Cortex of kidney (tissue), 1 donor: ENCODE measurements at places on chromosomes 11 and 22.

GRCh38 chr11:64001484-64002420 lies 15.5 kb downstream of the OTUB1 start:
- no peak for DNase-seq

DNA sequence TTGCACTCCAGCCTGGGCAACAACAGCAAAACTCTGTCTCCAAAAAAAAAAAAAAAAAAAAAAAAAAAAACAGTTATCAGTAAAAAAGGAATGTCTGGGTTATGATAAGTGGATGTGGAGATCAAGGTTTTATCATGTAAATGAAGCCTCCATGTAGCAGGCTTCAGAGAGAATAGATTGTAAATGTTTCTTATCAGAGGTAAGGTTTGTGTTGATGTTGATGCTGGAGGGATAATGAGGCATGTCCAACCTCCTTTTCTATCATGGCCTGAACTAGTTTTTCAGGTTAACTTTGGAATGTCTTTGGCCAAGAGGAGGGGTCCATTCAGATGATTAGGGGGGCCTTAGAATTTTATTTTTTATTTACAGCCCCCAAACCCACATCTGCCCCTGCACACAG lies 35.4 kb upstream of the TREH start:
- DNase-seq, result no peak

DNA sequence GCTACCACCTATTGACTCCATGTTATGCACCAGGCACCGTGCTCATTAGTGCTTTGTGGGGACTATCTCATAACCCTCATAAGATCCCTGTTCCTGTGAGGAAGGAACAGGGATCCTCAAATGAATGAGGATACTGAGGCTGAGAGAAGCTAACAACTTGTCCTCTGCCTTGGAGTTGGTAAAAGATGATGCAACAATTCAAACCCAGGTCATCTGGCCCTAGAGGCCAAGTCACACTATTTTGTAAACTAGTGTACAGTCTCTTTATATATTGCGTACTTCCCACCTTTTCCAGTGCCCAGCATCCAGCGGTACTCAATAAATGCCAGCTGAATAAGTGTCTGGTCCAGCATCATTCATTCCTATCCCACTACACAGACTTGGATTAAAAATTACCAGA lies 92.6 kb downstream of the RCN1 start:
- no peak for DNase-seq

DNA sequence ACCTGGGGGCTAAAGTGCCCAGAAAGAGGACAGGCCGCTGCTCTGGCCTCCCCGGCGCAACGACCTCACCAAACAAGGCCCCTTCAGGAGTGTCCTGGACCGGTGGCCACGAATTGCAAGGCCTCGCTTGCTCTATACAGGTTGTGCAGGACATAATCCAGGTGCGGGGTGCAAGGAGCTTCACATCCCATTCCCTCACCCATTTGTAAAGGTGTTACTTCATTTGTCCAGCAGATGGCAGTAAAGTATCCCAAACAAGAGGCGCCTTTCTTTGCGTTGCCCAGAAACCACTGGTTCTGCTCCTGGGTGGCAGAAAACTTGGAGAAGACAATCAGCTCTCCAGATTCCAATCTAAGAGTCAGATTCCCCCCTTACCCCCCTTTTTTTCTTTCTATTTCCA lies 35.9 kb upstream of the PRDM11 start:
- DNase-seq, result no peak

DNA sequence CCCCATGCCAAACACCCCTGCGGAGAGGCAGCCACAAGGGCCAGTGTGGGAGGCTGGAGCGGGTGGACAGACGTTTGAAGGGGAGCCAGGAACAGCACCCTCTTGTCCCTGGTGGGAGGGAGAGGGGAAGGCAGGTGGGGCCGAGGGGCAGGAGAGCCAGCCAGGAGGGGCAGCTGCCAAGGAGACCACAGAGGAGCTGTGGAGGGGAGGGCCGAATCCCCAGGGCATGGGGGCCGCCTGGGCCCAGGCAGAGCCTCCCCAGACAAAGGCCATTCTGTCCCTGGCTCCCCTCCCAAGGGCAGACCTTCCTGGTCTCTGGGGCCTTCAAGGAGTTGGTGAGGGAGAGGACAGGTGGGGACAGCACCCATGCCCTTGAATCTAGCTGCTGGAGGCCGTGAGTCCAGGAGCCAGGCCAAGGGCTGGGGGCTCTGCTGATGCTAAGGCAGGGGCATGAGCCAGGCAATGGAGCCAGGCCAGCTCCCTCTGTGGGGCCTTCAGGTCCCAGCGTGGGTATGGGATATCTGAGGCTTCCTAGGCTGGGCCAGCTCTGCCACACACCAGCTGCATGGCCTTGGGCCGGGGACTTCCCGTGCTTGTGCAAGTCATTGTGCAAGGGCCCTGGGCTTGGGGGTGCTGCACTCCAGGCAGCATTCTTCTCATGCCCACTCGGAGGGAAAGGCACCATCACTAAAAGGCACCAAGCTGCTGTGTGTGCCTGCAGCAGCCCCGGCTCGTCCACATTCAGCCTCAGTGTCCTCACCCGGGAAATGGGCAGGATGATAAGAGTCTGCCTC lies 11.4 kb downstream of the EMID1 start:
- DNase-seq, result no peak

GRCh38 chr22:47797342-47797945 lies 1035.0 kb downstream of the TBC1D22A start:
- no peak for DNase-seq

DNA sequence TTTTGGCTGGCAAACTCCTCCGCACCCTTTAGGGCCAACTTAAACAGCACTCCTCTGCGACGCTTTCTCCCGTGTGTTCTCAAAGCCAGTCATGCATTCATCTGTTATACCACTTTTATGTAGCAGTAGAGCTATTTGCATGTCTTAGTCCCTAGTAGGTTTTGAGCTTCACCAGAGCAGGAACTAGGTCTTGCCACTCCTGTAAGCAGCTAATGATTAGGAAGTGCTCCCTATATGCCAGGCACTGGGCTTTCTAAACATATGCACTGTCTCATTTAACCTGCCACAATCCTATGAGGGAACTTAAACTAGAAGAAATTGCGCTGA lies 180.8 kb downstream of the DBX1 start:
- no peak for DNase-seq

- no peak for DNase-seq
These were observed 48.2 kb downstream of the MICAL3 start for GRCh38 chr22:17976121-17976520.

DNA sequence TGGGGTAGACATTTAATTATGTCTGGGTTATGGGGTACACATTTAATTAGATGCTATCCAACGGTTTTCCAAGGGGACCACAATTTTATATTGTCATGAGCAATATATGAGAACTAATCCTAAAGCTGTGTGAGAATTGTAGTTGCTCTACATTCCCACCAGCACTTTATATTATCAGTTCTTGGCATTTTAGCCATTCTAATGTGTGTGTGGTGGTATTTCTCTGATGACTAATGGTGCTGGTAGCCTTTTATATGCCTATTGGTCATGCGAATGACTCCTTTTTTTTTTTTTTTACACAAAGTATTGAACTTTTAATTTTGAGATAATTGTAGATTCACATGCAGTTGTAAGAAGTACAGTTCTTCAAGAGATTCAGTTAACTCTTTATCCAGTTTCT lies 26.2 kb downstream of the TMEM135 start:
- DNase-seq, result no peak

- DNase-seq, result no peak
These were observed 21.5 kb upstream of the MMP1 start for GRCh38 chr11:102819491-102819890.

GRCh38 chr11:57599381-57599780 lies 1.9 kb downstream of the SERPING1 start:
- DNase-seq, result no peak

DNA sequence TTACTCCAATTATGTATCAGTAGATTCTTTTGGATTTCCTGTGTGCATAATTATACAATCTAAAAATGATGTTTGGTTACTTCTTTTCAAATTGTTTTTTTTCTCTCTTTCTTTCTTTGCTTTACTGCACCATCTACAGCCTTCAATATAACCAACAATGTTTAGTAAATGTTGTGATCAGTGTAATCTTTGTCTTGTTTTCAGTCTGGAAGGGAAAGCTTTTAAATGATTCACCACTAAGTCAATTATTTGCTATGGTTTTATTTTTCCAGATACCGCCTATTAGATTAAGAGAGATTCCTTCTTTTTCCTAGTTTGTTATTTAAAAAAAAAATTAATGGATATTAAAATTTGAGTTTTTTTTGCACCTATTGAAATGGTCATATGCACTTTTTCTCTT lies 29.8 kb upstream of the ABTB2 start:
- DNase-seq, result no peak

GRCh38 chr11:47714554-47715081 lies 551 bp downstream of the AGBL2 start:
- DNase-seq, result no peak

DNA sequence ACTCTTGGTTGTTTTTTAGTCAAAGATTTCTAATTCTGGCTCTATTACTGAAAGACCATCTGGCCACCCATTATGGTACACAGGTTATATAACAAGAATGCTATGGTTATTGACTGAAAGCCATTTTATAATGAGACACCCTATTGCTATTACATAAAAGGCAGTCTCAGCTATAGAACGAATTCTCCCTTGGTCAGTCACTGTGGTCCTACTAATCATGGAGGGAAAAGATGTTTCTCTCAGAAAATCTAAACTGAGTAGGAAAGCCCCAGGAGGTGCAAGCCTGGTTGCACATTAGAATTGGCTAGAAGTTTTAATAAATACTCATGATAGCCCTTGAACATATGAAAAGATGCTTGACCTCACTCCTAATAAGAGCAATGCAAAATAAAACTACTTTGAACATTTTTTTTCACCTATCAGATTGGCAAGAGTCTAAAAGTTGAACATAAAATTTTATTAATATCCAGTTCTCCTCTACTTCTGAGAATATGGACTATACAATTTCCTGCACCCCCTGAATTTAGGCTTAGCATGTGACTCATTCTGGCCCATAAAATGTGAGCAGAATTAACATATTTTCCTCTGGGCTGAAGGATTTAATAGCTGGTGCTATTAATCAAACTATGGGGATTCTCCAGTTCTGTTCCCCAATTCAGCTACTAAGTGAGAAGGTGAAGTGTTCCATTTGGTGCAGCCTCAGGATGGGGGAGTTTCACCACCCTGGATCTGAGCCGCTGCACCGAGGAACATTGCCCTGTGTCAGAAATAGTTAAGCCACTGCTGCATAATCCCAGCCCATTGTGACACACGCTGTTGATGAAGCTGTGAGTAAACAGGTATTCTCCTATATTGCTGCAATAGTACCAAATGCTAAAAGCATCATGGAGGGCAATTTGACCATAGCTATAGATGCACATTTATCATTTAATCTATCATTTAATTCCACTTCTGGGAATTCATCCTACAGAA lies 11.5 kb upstream of the CRKL start:
- no peak for DNase-seq

GRCh38 chr11:32400670-32401369 lies 34.5 kb downstream of the WT1 start:
- DNase-seq, result no peak

DNA sequence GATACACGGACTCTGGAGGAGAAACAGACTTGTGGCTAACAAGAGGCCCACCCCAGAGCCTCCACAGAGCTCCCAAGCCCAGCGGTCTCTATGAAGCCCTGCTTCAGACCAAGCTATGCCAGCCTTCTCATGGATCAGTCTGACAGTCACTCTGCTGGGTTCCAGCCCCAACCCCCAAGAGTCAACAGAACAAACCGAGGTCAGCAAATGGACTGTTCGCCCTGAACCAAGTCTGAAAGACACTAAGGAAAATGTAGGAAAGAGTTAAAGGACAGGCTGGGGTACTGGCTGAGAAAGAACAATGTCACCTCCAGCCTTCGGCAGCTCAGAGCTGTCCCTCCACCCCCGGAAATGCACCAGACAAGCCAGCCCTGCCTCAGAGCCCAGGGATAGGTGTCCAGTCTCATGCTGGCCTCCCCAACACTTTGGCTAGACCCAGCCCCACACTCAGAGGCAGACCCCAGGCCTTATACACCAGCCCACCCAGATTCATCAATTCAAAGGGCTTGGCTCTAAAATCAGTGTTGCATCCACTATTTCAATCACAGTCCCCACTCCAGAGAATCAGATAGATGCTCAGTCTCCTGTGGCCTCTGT lies 3.8 kb downstream of the ARFGAP2 start:
- no peak for DNase-seq

- DNase-seq, result no peak
These were observed 105.1 kb downstream of the FBXO7 start for GRCh38 chr22:32579529-32580220.

DNA sequence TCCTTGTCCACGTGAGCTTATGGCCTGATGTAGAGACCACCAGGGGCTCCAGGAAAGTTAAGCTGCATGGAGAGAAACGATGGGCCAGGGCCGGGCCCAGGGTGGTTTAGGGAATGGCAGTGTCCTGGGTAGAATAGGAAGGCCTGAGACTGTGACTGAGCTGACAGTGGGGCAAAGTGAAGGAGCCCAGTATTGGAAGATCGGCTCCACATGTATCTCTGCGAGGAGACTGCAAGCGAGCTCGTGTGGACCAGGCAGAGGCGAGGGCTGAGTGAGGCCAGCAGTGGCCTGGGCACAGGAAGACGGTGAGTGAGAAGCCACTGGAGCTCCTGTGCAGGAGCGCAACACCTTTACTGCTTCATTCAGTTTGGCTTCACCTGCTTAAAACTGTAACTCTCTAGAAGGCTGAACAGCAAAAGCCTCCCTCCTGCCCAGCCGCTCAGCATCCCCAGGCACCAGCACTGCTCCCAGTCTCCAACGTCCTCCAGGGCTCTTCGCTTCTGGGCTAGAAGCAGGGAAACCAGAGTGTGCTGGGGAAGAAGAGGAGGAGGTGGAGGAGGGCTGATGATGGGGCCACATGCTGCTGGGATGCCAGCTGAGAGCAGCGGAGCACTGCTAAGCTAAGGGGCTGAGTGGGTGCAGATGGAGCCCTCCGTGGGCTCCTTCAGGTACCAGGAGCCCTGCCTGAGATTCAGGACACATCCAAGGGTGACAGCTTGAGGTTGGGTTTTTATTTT lies 13.5 kb downstream of the TCIRG1 start:
- DNase-seq, result no peak
